ENCODE measurements at places on chromosomes 4 and X. TPM values are rescaled to one million over a fixed set of nuclear protein-coding genes. Genes with fewer than 3 reads are reported as not detected.

- H3K27me3 ChIP-seq = no peaks in the 10 kb centered on the region
- DNase-seq = no peak
- H3K36me3 ChIP-seq = no peaks in the 10 kb centered on the region
- no peak overlapping the region for H3K4me3 ChIP-seq
- peaks cover 22% of the 10 kb centered on the region for H3K4me1 ChIP-seq
- H3K27ac ChIP-seq = peak overlapping the region; percentile 71
These were observed 118.2 kb downstream of the ZNF827 start for GRCh38 chr4:145820407-145820806.

GRCh38 chr4:92847026-92847425 lies 543.3 kb downstream of the GRID2 start:
- H3K27ac ChIP-seq = no peak overlapping the region
- no peak for DNase-seq
- H3K4me1 ChIP-seq = no peaks in the 10 kb centered on the region
- no peaks in the 10 kb centered on the region for H3K36me3 ChIP-seq
- no peak overlapping the region for H3K4me3 ChIP-seq
- H3K27me3 ChIP-seq = no peaks in the 10 kb centered on the region

DNA sequence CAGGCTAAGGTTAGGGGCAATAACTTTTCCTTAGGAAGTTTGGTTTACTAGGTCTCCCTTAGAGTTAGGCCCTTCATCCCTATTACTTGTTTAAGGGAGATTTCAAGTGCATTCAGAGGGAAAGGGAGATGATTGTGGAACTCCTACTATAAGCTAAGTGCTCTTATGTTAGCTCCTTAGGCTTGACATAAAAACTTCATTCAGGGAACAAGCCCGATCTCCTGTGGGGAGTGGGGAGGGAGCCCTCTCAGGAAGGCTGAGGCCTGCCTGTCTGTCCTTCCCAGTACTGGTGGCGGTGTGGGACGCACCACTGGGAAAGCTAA lies 8.0 kb downstream of the KLF3 start:
- no peaks in the 10 kb centered on the region for H3K27me3 ChIP-seq
- no peak for DNase-seq
- H3K36me3 ChIP-seq = no peaks in the 10 kb centered on the region
- H3K4me3 ChIP-seq = peak overlapping the region; percentile 22
- peak overlapping the region; percentile 85 for H3K27ac ChIP-seq
- peaks cover 99% of the 10 kb centered on the region for H3K4me1 ChIP-seq

- no peak overlapping the region for H3K4me3 ChIP-seq
- no peaks in the 10 kb centered on the region for H3K27me3 ChIP-seq
- H3K4me1 ChIP-seq = no peaks in the 10 kb centered on the region
- H3K27ac ChIP-seq = no peak overlapping the region
These were observed 99.7 kb downstream of the CT47B1 start for GRCh38 chrX:120775959-120776358.

GRCh38 chr4:173793937-173794510 lies 264.0 kb upstream of the HAND2 start:
- no peaks in the 10 kb centered on the region for H3K27me3 ChIP-seq
- no peaks in the 10 kb centered on the region for H3K36me3 ChIP-seq
- H3K4me1 ChIP-seq = no peaks in the 10 kb centered on the region
- H3K4me3 ChIP-seq = no peak overlapping the region

Gene TREX2
- not detected for total RNA-seq

GRCh38 chr4:72496119-72496518 lies 72.9 kb downstream of the ADAMTS3 start:
- H3K27ac ChIP-seq = no peak overlapping the region
- no peaks in the 10 kb centered on the region for H3K27me3 ChIP-seq
- H3K36me3 ChIP-seq = no peaks in the 10 kb centered on the region
- DNase-seq = no peak

- no peak for DNase-seq
- H3K4me1 ChIP-seq = no peaks in the 10 kb centered on the region
- H3K27ac ChIP-seq = no peak overlapping the region
- no peaks in the 10 kb centered on the region for H3K36me3 ChIP-seq
These were observed 26.9 kb upstream of the TMPRSS11B start for GRCh38 chr4:68272380-68272779.

Gene ZFP92
- 2.8 TPM for total RNA-seq
